WTC11 (cell line): ENCODE measurements at places on chromosomes 1 and 21. TPM values are rescaled to one million over a fixed set of nuclear protein-coding genes. Genes with fewer than 3 reads are reported as not detected.
A peak's percentile ranks its signal among the peaks of the same experiment; 100 is the strongest.

ATP6V1G3 gene
- not detected in 3 replicates for total RNA-seq

EYA3 gene
- total RNA-seq = 27.4 to 29.4 TPM (median 28.1 TPM) in 3 replicates

SPRR2B gene
- total RNA-seq = not detected in 3 replicates

MX2 gene
- total RNA-seq = 2.6 to 4.0 TPM (median 2.7 TPM) in 3 replicates

UBE2U gene
- not detected in 3 replicates for total RNA-seq

EXO5 gene
- total RNA-seq = 5.5 to 9.8 TPM (median 8.7 TPM) in 3 replicates

LRRC7 gene
- total RNA-seq = not detected in 3 replicates

- H3K4me3 ChIP-seq = no peak overlapping the region
- no peak for DNase-seq
- no peak overlapping the region for H3K27ac ChIP-seq
- no peaks in the 10 kb centered on the region for H3K36me3 ChIP-seq
- peaks cover 93% of the 10 kb centered on the region for H3K4me1 ChIP-seq
- H3K27me3 ChIP-seq = no peaks in the 10 kb centered on the region
Measured at GRCh38 chr1:17561247-17561548, 21.7 kb downstream of the ARHGEF10L start.

GRCh38 chr1:168081373-168082007 is 55.2 kb downstream of the GPR161 start:
- peak overlapping the region; percentile 43 for H3K27ac ChIP-seq
- no peaks in the 10 kb centered on the region; the same call in 1 of the 2 replicates for H3K36me3 ChIP-seq
- no peak overlapping the region for H3K4me3 ChIP-seq
- no peaks in the 10 kb centered on the region for H3K27me3 ChIP-seq
- no peak for DNase-seq

DNA sequence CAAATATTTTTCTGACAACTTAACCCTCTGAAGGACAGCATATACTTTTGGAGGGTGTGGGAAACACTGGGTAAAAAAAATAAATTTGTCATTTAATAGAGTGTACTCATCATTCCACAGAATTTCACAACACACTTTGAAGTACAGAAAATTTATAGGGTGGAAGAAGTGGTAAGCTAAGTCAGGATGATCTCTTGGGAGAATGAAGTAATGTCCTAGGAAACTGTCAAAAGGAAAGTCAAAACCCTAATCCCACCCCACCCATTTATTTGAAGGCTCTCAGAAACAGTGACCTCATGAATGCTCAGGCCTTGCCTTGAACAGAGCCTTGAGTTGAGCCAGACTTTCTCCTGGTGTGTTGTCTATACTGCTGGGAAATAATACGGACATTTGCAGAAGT is 7.3 kb upstream of the UAP1 start:
- no peak overlapping the region for H3K4me3 ChIP-seq
- DNase-seq = no peak
- peaks cover 8% of the 10 kb centered on the region for H3K4me1 ChIP-seq

DNA sequence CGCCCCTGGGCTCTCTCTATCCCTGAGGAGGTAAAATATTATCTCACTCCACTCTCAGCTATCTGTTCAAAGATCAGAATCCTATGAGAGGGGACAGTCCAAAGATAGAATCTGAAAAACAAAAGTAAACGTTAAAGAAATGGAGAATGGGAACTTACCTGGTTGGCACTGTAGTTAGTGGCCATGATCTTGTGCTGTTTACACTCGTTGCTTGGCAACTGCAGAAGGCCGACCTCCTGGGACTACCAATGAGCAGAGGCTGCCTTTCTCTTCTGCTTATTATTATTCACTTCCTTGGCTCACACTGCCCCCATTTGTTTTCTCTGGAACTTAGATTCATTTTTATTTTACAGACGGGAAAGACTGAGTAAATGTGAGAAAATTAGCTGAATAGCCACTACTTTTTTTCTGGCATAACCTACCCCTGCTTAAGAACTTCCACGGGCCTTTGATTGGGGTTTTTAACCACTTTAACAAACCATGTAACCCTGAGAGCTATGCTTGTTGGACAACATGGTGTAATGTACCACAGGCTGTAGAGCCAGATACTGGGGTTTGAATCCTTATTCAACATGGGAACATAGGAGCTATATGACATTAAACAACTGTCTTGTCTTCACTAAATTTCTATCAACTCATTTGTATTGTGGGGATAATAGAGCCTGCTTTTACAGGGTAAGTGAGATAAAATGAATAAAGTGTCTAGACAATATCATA is at the start of gene CFAP126:
TSS of gene CFAP126 (minus strand) at position 193 of the 717 bp plus-strand sequence. CDS start at position 185, 8 bp downstream.
- peak within 1 kb of the TSS; percentile 92 for H3K27ac ChIP-seq
- H3K36me3 ChIP-seq = peaks cover 12% of the 10 kb centered on the region
- H3K4me3 ChIP-seq = no peak within 1 kb of the TSS
- peaks cover 13% of the 10 kb centered on the region for H3K4me1 ChIP-seq
- no peaks in the 10 kb centered on the region for H3K27me3 ChIP-seq
- DNase-seq = peak; percentile 58

- no peak overlapping the region for H3K27ac ChIP-seq
- H3K36me3 ChIP-seq = peaks cover 31% of the 10 kb centered on the region
- no peaks in the 10 kb centered on the region for H3K27me3 ChIP-seq
- H3K4me1 ChIP-seq = no peaks in the 10 kb centered on the region
- DNase-seq = no peak
Measured at GRCh38 chr1:212013672-212014071, 21.7 kb downstream of the INTS7 start.

DNA sequence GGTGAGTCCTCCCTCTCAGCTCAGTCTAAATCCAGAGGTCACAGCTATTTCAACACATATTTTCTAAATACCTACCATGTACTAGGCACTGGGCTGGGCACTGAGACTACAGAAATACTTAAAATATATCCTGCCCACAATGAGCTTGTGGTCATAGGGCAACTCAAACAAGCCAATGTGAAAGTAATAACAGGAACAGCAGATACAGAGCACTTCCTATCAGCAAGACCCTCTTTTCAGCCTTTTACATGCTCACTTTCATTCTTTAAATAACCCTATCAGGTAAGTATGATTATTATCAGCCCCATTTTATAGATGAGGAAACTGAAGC is 71.9 kb downstream of the CD34 start:
- H3K4me3 ChIP-seq = no peak overlapping the region
- H3K36me3 ChIP-seq = no peaks in the 10 kb centered on the region
- H3K4me1 ChIP-seq = no peaks in the 10 kb centered on the region
- H3K27ac ChIP-seq = no peak overlapping the region

DNA sequence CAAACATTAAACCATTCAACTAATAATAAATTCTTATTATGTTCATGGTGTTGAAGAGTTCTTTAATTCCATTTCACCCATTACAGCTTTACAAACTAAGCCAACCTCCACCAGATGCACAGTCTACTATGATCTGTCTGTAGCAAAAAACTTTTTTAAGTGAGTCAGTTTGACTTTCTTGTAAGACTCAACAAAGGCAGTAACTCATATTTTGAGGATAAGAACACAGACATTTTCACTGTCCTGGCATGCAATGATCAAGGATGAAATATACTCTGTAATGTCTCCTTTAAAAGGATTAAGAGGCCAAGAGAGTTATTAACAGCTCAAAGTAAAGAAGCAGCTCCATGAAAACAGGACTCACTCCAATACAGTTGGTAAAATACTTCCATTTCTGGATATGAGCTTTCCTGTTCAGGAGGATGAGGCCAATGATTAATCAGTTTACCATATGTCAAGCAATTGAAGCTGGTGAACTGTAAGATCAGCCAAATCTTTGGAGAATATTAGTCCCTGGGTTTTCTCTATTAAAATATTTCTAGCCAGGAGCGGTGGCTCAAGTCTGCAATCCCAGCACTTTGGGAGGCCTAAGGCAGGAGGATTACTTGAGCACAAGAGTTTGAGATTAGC is 20.6 kb downstream of the XKR8 start:
- no peak for DNase-seq
- H3K36me3 ChIP-seq = no peaks in the 10 kb centered on the region; the same call in none of the 2 replicates
- H3K27ac ChIP-seq = no peak overlapping the region
- H3K4me1 ChIP-seq = no peaks in the 10 kb centered on the region
- no peak overlapping the region for H3K4me3 ChIP-seq
- H3K27me3 ChIP-seq = no peaks in the 10 kb centered on the region

GRCh38 chr21:42474043-42474831 is 21.8 kb downstream of the RSPH1 start:
- no peaks in the 10 kb centered on the region for H3K27me3 ChIP-seq
- no peaks in the 10 kb centered on the region for H3K36me3 ChIP-seq

GRCh38 chr1:63359561-63359960 is 7.9 kb upstream of the ALG6 start:
- no peak for DNase-seq
- H3K4me3 ChIP-seq = no peak overlapping the region
- peaks cover 14% of the 10 kb centered on the region for H3K4me1 ChIP-seq

DNA sequence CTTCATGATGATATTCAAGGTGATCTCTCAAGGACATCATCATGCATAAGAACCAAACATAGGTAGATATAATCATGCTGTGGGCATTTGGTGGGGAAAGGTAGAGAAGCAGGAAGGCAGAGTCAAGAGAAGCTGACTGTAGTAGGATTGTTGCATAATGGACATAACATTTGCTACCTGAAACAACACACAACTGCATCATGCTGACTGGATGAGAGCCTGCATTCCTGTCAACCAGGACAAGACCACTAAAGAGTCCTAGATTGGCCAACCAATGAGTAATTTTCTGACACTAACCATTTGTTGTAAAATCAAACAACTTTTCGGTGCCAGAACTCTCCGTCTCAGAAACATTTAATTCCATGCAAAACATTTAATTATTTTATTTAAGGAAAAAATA is 377.2 kb downstream of the PLPP3 start:
- H3K27me3 ChIP-seq = no peaks in the 10 kb centered on the region
- no peak overlapping the region for H3K4me3 ChIP-seq
- 0 out of 2 replicates have a peak, but pooled peaks cover 3% of the 10 kb centered on the region for H3K36me3 ChIP-seq

- H3K4me3 ChIP-seq = no peak overlapping the region
- no peaks in the 10 kb centered on the region for H3K27me3 ChIP-seq
- no peak overlapping the region for H3K27ac ChIP-seq
- DNase-seq = no peak
Measured at GRCh38 chr1:200346700-200347099, 63.1 kb downstream of the ZNF281 start.

- no peak for DNase-seq
- H3K27me3 ChIP-seq = no peaks in the 10 kb centered on the region
- peaks cover 51% of the 10 kb centered on the region for H3K4me1 ChIP-seq
- H3K27ac ChIP-seq = 0 out of 2 replicates have a peak overlapping the region, but pooled peaks have one; percentile 1
- no peaks in the 10 kb centered on the region for H3K36me3 ChIP-seq
- H3K4me3 ChIP-seq = no peak overlapping the region
Measured at GRCh38 chr21:31905503-31906451, 33.0 kb downstream of the HUNK start.

- H3K36me3 ChIP-seq = no peaks in the 10 kb centered on the region
- no peaks in the 10 kb centered on the region for H3K4me1 ChIP-seq
- H3K27ac ChIP-seq = no peak overlapping the region
- H3K27me3 ChIP-seq = no peaks in the 10 kb centered on the region
- DNase-seq = no peak
- no peak overlapping the region for H3K4me3 ChIP-seq
Measured at GRCh38 chr1:234199476-234200127, 173.7 kb upstream of the COA6 start.

- 0 out of 2 replicates have a peak, but pooled peaks cover 2% of the 10 kb centered on the region for H3K4me1 ChIP-seq
- no peaks in the 10 kb centered on the region for H3K36me3 ChIP-seq
Measured at GRCh38 chr1:228148196-228148861, 1.4 kb upstream of the GJC2 start.

DNA sequence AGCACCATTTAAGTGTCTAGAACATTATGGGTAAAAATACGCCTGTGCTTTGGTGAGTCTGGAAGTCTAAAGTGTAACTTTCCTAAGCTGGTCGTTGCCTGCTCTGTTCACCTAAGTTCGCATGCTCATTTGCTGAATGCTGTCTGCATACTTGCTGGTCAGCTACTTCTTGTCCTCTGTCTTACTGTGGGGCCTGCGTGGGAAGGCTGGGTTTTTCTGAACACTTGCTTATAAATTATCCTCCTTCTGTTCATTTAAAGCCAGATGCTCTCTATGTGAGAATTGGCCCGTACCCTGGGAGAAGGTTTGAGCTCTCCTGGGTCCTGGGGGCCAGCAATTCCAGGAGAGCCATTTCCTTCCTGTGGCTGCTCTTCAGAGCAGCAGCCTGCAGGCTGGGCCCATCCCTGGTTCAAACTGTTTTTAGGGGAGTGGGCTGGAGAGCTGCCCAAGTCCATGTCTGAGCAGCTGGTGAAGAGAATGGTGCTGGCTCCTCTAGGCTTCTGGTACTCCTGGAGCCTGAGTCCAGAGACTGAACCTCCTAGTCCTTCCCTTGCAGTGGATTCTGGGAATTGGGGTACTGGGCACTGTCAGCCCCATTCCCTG is 75.7 kb downstream of the GALNT2 start:
- H3K27ac ChIP-seq = peak overlapping the region; percentile 32
- no peaks in the 10 kb centered on the region for H3K27me3 ChIP-seq
- H3K36me3 ChIP-seq = no peaks in the 10 kb centered on the region
- no peak overlapping the region for H3K4me3 ChIP-seq

GRCh38 chr1:26376050-26376449 is 3.5 kb upstream of the ZNF683 start:
- peaks cover under 1% of the 10 kb centered on the region for H3K27me3 ChIP-seq
- H3K4me1 ChIP-seq = peaks cover 19% of the 10 kb centered on the region
- H3K36me3 ChIP-seq = no peaks in the 10 kb centered on the region; the same call in 1 of the 2 replicates
- H3K4me3 ChIP-seq = no peak overlapping the region
- DNase-seq = no peak
- H3K27ac ChIP-seq = no peak overlapping the region

GRCh38 chr1:7380712-7381111 is 390.4 kb upstream of the VAMP3 start:
- H3K27ac ChIP-seq = no peak overlapping the region
- H3K27me3 ChIP-seq = no peaks in the 10 kb centered on the region
- no peak for DNase-seq

- H3K4me3 ChIP-seq = no peak overlapping the region
- H3K27ac ChIP-seq = no peak overlapping the region
- H3K27me3 ChIP-seq = no peaks in the 10 kb centered on the region
- H3K4me1 ChIP-seq = peaks cover 14% of the 10 kb centered on the region
- DNase-seq = no peak
Measured at GRCh38 chr1:94648225-94649007, 106.9 kb upstream of the F3 start.

DNA sequence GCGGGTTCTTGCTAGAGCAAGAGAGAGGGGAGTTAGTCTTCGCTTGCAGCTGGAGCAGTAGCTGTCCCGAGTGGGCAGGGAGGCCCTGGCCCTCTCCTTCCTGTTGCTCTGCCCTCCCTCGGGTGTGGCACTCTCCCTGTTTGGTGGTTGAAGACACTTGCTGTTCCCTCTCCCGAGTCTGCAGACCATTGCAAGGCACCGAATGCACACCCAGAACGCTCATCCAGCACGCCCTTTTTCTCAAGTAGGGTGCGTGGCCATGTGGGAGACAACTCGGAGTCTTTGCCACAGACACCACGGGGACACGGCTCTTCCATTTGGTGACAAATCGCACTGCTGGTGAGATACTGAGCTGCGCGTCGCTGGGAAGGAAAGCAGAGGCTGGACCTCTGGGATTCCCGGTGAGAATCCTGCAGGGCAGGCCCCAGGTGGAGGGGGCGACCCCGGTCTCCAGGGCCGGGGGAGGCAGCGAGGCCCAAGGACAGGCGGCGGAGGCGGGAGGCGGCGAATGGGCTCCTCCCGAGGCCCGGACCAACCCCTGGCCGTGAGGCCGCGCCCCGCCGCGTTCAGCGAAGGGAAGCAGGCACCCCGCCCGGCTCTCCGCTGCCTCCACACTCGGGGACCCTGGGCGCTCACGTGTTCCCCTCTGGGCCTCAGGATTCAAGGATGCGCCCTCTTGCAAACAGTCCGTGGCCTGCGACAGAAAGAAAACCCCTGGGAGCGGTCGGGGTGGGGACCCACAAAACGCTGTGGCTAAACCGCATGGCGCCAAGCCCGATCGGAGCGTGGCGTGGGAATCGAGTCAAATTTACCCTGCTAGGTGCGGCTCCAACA is 10.4 kb upstream of the TMEM200B start:
- no peaks in the 10 kb centered on the region for H3K36me3 ChIP-seq
- no peak overlapping the region for H3K27ac ChIP-seq
- no peak for DNase-seq
- no peaks in the 10 kb centered on the region for H3K27me3 ChIP-seq
- H3K4me3 ChIP-seq = no peak overlapping the region
